Inflammatory macrophage treated with lipopolysaccharide for 4 hours (primary cell): ENCODE measurements at places on chromosomes 5 and 9.
A peak's percentile ranks its signal among the peaks of the same experiment; 100 is the strongest.

GRCh38 chr9:98935071-98935505 lies 8.6 kb upstream of the COL15A1 start:
- no peak for DNase-seq

- DNase-seq = no peak
Observed at GRCh38 chr5:6492934-6493333, 44.3 kb downstream of the UBE2QL1 start.

GRCh38 chr5:73486119-73486899 lies 11.9 kb upstream of the BTF3 start:
- no peak for DNase-seq

GRCh38 chr5:147223343-147223742 lies 11.5 kb upstream of the STK32A start:
- no peak for DNase-seq

DNA sequence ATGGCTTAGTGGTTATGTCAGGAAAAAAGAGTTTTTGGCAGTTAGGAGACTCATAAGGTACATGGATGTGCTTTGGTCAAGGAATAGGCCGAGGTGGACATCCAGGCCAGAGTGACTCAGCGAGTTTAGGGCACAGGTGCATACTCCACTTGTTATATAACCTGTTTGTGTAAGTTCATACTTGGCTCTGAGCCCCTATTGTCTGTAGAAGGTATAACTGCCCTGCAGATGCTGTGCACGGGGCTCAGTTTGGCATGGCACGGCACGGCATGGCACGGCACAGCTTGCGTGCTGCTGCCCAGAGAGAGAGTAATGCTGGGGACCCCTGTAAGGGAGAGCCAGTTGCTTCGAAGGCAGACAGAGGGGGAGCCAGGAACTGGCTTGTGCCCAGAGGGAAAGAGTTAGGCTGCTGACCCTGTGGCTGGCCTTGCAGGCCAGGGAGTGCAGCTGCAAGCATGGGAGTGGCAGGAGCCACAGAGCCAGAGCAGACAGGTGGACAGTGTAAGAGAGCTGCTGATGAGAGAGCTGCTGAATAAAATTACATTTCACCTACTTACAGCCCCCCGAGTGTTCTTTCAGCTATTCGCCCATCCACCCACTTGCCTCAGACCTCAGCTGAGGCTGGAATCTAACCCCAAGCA lies 32.2 kb downstream of the GCNT4 start:
- no peak for DNase-seq

DNA sequence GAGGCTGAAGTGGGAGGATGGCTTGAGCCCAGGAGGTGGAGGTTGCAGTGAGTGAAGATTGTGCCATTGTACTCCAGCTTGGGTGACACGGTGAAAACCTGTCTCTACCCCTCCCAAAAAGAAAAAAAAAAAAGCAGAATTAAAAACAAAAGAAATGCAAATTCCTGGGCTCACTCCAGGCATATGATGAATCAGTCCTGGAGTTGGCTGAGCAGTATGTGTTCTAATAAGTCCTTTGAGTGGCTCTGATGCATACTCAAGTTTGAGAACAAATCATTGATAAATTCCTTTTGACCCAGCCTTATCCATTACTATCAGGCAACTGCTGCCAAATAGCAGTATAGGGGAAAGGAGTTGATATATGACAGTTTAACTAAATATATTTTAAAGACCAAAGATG lies 28.3 kb downstream of the UHRF2 start:
- no peak for DNase-seq

GRCh38 chr9:13165956-13166355 lies 113.5 kb downstream of the MPDZ start:
- no peak for DNase-seq

DNA sequence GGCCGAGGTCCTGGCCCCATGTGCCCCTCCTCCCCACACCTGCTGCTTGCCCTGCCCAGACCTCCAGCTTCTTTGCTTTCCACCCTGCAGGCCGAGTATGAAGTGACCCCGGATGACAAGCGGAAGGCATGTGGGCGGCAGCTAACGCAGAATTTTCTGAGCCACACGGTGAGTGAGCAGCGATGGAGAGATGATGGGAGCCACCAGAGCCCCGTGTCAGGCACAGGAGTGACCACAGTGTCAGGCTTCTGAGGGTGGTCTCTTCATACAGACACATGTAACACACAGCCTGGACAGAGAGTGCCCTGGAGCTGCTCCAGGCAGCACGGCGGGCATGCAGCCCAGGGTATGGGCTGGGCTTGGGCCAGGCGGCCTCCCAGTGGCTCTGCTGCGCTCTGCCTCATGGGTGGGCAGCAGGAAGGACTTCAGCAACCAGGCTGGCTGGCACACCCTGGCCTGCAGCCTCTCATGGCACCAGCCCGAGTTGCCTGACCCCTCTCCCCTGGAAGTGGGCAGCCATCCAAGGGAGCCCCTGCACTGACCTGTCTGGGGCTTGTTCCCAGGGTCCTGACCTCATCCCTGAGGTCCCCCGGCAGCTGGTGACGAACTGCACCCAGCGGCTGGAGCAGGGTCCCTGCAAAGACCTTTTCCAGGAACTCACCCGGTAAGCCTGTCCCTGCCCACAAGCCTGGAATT lies 5.8 kb downstream of the GRK6 start:
- DNase-seq = no peak

DNA sequence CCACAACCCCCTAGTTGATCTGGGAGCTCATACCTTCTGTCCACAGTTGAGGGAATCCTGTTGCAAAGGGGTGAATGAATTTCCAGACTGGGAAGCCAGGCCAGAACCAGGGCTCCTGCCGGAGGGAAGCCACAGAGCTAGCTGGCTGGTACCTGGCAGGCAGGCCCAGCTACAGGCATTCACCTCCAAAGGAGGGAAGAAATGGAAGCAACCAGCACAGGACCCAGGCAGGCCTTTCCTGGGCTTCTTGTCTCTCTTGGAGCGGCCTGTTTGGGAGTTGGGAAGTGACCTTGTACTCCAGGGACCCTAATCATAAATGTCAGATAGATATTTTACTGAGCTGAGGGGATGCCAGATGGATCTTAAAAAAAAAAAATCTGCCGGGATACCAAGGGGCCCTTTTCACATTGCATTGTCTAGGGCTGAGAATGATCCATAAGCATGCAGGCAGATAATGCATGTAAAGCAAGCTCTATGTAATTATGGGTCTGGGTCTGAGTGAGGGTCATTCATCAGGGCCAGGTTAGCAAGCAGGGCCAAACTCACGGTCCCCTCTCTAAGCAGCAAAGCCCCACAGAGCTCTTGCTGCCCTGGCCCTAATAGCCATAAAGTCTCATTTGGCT lies 8.4 kb downstream of the NR2F1 start:
- no peak for DNase-seq

DNA sequence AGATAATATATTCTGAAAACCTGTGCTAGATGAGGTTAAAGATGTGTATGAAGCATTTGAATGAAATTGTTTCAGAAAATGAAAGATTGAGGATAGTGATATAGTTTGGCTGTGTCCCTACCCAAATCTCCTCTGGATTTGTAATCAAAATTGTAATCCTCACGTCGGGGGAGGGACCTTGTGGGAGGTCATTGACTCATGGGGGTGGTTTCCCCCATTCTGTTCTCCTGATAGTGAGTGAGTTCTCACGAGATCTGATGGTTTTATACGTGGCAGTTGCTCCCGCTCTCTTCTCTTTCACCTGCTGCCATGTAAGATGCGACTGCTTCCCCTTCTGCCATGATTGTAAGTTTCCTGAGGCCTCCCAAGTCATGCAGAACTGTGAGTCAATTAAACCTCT lies 2.0 kb upstream of the TEX48 start:
- DNase-seq = no peak

DNA sequence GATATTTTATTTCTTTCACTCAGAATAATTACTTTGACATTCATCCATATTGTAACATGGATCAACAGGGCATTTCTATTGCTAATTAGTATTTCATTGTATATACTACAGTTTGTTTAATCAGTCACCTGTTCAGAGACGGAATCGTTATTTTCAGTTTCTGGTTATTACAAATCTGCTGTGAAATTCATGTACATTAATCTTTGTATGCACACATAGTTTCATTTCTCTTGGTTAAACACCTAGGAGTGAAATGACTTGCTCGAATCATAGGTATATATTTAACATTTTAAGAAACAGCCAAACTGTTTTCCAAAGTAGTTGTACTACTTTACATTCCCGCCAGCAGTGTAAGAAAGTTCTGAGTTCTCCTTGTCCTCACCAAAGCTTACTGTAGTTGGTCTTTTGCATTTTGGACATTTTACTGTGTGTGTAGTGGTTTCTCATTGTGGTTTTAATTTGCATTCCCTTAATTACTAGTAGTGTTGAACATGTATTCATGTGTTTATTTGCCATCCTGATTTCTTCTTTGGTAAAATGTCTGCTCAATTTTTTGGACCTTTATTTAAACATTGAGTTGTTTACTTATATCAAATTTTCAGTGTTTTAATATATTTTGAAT lies 198.2 kb downstream of the SAXO1 start:
- DNase-seq = no peak

- DNase-seq = no peak
Observed at GRCh38 chr9:127351182-127352166, 45.5 kb upstream of the SLC2A8 start.

DNA sequence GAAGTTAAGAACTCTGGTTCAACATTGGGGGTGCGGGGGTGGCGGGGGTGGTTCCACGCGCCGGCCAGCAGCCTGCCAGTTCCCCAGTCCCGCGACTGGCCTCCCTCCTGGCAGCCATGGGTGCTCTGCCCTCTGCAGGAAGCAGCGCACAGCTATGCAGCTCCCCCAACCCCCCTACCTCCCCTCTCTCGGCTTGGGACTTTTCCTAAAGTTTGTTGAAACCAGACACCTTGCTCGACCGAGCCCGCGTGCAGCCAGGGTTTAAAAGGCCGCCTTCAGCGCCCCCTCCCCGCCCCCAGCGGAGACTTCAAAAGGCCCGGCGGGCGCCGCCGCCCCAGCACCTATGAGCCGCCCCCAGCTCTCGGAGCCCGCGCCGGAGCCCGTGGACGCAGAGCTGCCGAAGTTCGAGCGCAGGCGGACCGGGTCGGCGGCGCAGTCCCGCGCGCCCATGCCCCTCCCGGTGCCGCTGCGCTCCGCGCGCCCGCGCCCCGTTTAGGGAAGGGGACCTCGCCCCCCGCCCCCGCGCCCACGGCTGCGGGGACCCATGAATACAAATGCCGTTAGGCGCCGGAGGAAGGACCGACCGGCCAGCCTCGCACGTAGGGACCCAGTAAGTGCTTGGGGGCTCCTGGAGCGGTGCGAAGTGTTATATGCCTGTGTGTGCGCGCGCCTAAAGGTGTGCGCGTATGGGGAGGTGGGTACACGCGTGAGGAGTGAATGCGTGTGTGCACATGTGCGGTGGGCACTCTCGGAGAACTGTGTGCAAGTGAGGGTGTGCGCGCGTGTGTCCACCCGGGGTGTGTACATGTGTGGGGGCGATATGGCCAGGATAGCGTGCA lies 1.4 kb upstream of the COL27A1 start:
- DNase-seq = no peak

DNA sequence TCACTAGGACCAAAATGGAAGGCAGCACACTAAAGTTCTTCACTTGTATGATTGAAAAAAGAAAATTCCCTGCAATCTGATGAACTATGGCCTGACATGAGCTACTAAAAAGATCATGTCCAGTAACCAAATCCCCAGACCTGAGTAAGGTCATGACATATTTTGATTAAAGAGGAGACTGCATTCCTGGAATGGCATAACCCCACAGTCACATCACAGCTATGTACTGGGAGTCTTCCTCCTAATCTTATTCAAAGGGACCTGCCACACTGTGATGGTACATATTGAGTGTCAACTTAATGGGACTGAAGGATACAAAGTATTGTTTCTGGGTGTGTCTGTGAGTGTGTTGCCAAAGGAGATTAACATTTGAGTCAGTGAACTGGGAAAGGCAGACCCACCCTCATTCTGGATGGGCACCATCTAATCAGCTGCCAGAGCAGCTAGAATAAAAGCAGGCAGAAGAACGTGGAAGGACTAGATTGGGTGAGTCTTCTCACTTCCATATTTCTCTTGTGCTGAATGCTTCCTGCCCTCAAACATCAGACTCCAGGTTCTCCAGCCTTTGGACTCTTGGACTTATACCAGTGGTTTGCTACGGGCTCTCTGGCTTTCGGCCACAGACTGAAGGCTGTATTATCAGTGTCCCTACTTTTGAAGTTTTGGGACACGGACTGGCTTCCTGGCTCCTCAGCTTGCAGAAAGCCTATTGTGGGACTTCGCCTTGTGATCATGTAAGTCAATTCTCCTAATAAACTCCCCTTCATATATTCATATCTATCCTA lies 345.0 kb downstream of the TMEM38B start:
- DNase-seq = no peak

GRCh38 chr5:122741681-122742080 lies 33.2 kb upstream of the SNX2 start:
- no peak for DNase-seq

DNA sequence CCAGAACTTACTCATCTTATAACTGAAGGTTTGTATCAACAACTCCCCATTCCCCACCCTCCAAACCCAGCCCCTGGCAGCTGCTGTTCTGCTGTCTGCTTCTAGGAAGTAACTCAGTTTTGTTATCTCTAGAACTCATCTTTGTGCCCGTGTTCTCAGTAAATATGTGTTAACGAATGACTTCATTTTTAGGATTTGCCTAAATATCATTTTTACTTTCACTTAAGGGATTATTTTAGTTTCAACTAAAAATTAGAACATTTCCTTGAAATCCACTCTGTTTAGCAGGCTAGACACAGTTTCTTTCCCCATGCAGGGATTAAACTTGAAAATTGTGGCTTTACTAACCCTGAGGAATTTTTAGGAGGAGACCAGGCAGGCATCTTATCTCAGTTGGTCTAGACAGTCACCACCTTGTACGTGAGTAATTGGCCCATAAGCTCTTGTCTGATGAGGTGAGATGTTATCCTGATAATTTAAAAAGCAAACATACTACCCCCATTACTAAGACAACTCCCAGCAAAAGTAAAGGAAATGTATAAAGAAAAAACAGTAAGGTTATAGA lies 68.2 kb upstream of the TNFAIP8 start:
- peak; percentile 63 for DNase-seq

GRCh38 chr5:166045961-166046360 lies 2245.5 kb upstream of the WWC1 start:
- DNase-seq = no peak
